Endothelial cell (in vitro differentiated cells): ENCODE measurements at places on chromosomes 11 and 22.
A peak's percentile ranks its signal among the peaks of the same experiment; 100 is the strongest.

DNA sequence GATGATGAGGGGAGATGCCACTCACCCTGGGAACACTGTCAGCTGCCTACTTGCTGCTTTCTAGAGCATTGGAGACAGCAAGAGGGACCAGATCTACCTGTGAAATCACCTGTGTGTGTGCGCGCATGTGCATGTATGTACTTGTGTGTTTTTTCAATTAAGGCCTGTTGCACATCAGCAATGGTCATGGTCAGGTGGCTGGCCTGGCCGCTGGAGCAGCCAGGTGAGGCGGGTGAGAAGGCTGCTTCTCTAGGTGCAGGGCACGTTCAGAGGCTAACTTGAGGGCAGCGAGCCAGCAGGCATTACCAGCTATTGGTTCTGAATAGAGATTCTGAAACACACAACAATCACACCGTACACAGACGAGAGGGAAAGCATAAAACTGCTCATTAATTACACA lies 65.1 kb downstream of the PARVG start:
- no peak for DNase-seq

DNA sequence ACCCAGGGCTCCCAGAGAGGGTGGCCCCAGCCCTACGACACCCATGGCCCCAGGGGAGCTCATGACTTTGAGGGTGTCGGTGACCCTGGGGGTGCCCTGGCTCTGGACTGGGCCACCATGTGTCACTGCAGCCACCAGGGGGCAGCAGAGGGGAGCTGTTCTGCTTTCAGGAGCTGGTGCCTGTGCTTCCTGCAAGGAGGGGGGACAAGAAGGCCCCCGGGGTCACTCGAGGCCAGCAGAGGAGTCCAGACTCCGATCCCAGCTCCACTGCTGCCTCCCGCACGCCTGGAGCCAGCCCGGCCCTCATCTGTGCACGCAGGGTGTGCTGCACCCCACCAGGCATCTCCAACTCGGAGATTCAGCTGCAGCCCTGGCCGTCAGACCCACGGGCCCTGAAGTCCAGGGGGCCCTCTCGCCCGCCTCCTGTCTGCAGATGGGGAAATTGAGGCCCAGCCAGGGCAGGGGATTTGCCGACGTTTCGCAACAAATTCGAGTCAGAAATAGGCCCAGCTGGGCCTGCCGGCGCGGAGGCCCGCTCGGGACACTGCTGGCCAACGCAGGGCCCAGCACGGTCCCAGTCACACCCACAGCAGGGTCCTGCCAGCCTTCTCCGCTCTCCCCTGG lies 29.5 kb upstream of the WNT7B start:
- DNase-seq = peak; percentile 89

DNA sequence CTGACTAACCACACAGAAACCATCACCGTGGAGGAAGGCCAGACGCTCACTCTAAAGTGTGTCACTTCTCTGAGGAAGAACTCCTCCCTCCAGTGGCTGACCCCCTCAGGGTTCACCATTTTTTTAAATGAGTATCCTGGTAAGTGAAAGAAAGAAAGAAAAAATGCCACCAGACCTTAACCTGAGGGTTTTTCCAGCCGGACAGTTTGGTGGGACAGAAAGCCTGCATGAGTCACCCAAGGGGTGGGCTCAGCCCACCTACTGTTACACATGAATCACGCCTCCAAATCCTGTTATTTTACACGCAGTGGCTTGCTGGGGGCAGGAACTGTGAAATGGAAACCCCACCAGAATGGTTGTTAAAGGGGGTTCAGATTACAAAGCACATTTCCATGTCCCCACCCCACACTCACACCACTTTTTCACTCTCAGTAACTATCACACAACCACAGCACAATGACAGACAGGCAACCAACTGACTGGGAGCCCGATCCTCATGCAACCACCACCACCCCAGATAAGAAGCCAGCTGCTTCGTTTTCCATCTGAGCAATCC lies 11.9 kb downstream of the CRTAM start:
- no peak for DNase-seq

DNA sequence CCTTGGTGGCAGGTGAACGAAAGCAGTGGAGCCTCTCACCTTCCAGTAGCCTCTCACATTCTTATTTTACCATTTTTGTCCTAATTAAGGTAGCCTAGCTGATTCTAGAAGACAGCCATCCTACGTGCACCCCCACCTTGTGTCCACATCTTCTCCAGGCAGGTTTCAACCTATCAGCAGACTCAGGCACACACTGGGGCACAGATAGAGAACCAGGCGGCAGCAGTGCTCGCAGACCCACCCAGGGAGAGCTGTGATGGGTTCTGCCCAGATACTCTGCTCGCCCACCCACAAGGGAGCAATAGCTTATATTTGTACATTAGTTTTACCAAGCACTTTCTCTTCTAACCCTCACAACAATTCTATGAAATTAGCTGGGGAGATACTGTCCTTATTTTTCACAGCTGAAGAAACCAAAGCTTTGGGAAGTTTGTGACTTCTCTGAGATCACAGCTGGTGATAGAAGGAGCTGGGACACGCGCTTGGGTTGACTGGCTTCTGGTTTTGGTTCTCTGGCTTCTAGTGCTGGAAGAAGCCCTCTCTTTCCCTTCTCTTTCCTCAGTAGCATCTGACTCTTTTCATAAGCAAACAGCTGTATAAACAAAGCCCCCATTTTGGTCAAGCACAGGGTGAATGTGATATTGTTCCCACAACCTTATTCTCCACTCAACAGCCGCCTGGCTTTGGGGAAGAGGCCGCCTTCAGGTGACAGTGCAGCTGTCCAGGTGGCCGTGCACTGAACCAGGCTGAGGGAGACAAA lies 36.9 kb downstream of the PPP2R1B start:
- no peak for DNase-seq

DNA sequence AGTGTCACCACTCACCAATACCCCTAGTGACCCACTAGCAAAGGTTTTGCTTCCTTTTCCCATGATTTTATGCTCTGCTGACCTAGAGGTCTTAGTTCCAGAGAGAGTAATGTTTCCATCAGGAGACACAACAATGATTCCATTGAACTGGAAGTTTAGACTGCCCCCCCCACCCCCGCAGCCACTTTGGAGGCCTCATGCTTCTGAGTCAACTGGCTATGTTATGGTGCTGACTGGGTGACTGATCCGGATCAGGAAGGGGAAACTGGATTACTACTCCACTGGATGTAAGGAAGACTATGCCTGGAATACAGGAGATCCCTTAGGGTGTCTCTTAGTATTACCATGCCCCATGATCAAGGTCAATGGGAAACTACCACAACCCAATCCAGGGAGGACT lies 633.6 kb downstream of the OPCML start:
- DNase-seq = no peak

DNA sequence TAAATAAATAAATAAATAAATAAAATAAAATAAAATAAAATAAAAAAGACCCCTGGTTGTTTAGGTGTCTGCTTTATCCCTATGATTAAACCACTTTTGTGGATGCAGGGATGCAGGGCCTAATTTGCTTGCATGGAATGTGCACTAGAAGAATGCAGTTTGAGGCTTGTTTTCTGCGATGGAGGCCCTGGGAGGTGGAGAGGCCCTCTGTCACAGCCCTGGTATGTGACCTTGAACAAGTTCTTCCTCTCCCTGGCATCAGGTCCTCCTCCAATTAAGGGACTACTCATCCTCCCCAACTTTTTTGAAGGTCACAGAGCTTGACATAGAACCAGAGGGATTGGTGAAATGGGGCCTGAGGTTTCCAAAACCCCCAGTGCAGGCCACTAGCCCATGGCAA lies 22.7 kb downstream of the KCNJ4 start:
- DNase-seq = no peak

DNA sequence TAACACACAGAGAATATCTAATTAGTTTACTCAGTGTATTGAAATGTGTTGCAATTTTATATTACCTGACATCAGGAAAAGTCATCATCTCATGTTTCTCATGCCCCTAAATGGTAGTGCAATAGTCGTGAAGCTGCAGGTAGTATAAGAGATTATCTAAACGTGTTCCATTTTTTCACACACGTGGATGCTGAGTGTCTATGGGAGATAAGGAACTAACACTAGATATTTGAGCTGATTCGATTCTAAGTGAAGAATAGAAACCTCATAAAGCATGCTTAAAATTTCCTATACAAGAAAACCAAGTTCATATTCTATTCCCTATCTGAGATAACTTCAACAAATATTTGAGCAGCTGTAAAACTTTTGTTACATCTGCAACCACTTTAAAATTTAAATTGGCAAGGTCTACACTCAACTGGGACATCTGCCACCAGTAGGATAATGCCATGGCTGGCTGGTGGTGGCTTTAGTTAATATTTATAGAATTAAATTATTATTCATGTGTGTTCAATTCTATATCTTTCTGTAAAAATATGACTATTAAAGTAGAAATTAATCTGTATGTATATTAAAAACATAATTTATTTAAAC lies 388.8 kb downstream of the LUZP2 start:
- DNase-seq = no peak

DNA sequence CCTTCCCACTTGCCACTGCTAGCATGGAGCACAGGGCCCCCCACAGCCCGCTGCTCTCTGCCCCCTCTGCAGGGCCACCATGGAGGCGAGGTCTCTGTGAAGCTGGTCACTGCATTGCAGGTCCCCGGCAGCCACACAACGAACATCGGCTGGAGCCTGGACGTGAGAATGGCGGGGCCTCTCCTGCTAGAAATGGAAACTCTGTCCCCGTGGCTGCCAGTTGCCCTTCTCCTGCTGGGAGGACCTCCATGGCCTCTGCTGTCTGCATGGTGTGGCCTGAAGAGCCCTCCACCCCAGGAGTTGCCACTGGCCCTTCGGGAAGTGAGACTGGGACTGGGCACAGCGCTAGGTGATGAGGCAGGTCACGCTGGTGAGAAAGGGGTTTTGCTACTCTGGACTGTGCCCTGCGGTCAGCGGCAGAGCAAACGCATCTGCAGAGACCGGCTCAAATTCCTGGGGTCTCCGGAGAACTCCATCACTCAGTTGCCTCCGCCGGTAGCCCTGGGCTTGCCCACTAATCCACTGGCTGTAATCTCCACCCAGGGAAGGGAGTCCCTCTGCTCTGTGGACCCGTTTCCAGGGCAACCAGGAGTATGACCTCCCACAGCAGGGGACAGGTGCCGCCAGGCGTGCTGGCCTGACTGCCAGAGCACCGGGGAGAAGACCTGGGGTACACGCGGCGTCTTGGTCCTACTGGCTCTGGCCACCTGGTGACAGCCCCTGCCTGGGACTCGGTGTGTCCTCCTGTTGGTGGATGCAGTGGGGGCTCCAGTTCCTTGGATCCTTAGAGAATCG lies 806.3 kb downstream of the BRD1 start:
- DNase-seq = no peak

DNA sequence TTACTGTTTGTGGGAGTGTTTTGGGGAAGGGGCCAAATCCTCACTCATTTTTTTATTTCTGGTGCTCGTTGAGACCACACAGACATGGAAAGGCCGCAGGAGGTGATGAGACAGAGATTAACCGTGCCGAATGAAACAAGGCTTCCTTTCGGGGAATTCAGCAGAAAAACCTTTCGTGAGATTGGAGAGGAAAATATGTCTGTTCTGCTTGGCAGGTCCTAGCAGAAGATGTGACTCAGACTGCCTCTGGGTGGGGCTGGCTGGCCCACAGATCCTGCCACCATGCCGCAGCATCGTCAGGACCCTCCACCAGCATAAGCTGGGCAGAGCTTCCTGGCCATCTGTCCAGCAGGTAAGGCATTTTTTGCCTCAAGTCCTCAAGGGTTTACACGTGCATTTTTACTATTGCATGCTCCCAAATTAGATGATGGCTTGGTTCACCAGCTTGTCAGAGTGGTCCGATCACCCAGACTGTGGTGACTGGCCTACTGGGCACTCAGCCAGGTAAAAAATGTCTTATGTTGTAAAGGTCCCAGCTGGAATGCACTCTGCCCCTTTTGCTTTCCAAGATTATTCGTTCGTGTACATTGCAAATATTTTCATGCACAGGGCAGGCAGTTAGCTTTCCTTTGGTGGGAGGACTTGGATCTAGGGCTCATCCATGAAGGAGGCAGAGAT lies 1.5 kb downstream of the DDB2 start:
- DNase-seq = no peak

GRCh38 chr11:108009497-108010370 lies 1.0 kb downstream of the CUL5 start:
- DNase-seq = no peak

- no peak for DNase-seq
Measured at GRCh38 chr11:112118176-112118575, 31.5 kb downstream of the SDHD start.

DNA sequence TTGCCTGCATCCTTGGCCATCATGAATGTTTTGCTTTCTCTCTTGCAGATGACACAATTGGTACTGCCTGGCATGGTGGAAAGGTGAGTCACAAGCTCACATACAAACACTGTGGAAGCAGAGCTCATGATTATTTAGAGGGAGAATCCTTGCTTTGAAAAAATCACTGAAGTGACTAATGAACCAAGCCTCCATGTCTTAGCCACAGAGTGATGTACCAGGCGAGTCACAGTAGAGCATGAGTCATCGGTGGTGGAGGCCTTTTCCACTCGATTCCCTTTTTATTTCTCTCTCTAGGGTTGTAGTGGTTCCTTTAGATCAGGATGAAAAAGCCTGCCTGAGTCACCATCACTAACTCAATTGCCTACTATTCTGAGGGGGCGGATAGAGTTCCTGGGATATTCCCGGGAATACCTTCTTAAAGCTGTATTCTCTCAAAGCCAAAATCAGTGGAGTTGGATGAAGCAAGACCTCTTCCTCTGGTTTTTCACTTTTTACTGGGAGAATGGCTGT lies 49.6 kb upstream of the ALKBH3 start:
- DNase-seq = no peak

- DNase-seq = no peak
Measured at GRCh38 chr22:28450109-28450508, 229.5 kb downstream of the TTC28 start.

GRCh38 chr11:33542921-33543320 lies 157.7 kb downstream of the C11orf91 start:
- peak; percentile 73 for DNase-seq

DNA sequence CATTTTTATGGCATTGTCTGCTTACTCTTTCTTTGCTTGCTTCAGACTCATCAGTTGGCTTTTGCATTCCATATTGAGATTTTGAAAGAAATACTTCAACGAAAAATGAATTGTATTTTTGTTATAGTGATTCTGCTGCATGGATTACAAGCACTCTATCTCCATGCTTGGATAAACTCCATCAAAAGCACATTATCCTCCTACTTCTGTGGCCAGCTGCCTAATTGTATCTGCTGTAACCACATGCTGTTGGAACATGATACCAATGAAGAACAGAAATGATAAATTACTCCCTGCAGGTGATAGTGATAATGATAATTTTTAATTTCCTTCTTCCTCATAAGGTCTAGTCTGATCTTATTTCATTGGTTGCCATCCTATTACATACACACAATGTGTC lies 100.8 kb downstream of the PRMT3 start:
- DNase-seq = no peak

- no peak for DNase-seq
Measured at GRCh38 chr11:103978616-103979595, 57.5 kb upstream of the DDI1 start.

DNA sequence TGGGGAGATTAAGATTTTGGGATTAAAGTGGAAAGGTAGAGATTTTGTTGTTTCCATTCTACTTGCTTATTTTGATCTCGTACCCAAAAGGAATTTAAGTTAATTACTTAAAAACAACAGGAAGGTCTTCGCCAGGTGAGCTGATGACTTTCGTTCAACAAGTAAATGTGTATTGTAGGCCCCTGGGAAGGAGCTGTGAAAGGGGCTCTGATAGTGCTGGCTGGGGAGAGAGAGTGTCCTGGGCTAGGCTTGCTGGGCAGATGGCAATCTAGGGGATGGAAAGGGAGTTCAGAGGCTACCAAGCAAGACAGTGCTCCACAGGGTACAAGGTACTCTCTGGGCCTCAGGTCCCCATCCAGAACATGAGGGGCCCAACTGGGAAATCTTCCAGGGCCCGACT lies 189.4 kb downstream of the CEP164 start:
- DNase-seq = no peak

- DNase-seq = no peak
Measured at GRCh38 chr22:46259374-46259773, 3.8 kb downstream of the PKDREJ start.
